Suprapubic skin (tissue), 4 donors: ENCODE measurements at places on chromosomes 12 and 14.

GRCh38 chr12:71469258-71469750 is 29.7 kb downstream of the LGR5 start:
- DNase-seq, result no peak

GRCh38 chr14:23438101-23438971 is 2.9 kb upstream of the MYH7 start:
- DNase-seq, result no peak

DNA sequence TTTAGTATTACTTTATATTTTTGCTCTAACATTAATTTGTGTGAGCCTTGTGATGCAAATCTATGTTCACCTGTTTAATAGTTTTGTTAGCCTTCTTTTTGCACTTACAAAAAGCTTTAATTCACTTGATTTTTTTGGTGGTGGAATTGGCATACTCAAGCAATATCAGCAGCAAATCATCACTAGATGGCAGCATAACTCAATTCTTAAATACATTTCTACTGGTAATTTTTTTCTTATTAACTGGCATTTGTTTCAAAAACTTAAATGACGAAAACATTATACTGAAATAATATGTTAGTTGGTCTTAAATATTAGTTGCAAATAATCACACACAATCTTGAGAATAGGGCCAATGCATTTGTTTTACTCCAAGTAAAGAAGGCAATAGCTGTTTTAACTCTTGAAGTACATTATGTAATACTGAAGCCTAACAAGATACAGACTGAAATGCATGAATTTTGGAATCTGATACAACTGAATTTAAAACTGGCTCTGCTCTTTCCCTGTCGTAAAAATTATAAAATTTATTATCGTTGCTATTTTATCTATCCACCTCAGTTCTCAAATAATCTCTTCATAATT is 151.5 kb downstream of the ATXN7L3B start:
- DNase-seq, result no peak

- no peak for DNase-seq
Observed at GRCh38 chr12:89731614-89732013, 23.0 kb upstream of the ATP2B1 start.

DNA sequence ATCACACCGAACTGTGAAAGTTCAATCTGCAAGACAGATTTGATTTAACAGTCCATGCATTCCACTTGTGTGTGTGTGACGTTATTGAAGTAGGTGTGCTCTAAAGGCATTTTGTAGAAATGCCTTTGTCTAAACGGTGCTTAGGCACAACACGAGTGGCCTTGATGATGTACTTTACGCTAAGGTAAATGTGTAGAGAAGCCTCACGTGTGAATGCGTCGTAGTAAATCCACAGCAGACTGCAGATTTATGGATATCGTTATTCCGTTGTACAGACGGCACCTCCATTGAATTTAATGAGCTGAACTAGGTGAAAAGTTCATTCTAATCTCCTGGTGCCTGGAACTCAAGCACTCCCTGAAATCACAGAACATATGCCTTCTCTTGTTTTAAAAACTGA is 202.8 kb upstream of the STXBP6 start:
- no peak for DNase-seq

- no peak for DNase-seq
Observed at GRCh38 chr14:49930720-49931119, 37.8 kb downstream of the ARF6 start.

DNA sequence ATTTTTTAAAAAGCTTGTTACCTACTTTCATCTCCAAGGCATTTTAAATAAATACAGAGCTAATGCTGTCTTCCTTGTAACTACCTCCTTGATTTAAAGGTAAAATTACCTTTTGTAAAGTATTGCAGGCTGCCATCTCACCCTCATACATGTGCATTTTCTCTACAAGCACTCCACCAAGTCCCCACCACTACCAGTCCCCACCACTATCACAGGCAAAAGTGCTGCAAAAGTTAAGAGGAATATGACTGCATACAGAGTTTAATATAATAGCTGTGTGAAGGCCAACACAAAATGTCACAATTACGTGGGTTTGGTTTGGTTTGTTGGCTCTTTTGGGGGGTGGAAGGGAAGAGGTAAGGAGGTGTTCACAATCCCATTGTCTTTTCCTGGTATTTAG is 9.6 kb downstream of the SIX1 start:
- DNase-seq, result no peak

DNA sequence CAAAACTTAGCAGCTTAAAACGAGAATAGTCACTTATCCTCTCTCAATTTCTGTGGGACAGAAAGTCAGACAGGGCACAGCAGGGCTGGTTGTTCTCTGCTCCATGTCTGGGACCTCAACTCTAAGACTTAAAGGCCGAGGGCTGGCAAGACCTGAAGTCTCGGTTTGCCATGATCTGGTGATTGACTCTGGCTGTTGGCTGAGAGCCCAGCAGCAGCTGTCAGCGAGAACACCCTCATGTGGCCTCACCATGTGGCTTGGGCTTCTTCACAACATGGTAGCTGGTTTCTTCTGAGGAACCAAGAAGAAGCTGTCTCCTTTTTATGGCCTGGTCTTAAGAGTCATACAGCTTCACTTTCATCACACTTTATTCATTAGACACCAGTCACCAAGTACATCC is 1.7 kb upstream of the VASH1 start:
- no peak for DNase-seq

DNA sequence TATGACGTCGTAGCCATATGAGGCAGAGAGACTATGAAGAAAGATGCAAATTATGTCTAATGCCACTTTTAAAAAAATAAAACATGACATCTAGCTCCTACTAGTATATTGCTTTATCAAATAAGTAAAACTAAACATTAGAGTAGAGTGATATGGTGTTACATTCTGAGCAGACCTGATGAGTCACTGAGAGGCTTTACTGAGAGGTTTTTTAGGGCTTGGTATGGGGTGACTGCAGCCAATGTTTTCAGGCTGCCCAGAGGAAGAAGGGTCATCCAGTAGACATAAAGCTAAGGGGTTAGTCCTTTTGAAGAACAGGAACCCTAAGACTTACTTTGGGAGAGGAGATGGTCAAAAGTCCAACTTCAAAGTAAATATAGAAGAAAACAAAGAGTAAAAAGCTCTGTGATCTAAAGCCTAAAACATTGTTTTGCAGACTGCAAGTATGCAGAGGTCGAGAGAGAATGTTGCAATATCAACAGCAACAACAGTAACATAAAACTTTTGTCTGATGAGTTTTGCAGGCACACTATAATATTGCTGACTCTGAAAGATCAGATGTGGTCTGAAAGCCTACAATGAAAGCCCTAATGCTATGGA is 774.7 kb downstream of the TMTC2 start:
- no peak for DNase-seq

DNA sequence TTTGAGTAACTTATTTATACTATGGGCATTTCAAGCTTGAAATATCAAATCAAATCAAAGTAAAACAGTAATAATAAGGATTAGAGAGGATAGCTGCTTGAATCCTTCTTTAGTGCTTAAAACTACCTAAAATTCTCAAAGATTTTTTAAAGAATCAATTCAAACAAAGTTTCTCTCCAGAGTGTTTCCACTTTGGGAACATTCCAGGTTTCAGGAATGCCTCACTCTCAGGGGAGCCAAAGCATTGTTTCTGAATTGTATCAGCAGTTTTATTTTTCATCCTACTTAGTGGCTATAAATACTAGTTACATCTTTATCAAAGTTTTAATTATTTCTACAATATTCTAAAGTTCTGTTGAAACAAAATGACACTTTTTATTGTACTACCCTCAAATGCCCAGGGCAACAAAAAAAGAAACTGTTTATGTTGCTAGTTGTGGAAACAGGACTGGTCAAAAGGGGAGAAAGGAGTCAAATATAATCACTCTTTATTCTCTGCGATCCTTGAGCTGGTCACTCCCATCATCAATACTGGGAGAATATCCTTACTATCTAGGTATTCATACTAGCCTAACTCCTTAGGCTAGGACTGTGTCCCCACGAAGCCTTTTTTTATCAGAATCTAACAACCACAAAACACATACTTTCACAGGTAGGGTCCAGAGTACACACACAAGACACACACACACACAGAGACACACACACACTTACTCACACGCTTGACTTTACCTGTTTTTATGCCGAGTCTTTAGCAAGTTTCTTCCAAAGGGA is 598 bp downstream of the RASSF9 start:
- DNase-seq, result no peak

GRCh38 chr12:21843795-21844194 is 69.3 kb upstream of the KCNJ8 start:
- DNase-seq, result no peak

DNA sequence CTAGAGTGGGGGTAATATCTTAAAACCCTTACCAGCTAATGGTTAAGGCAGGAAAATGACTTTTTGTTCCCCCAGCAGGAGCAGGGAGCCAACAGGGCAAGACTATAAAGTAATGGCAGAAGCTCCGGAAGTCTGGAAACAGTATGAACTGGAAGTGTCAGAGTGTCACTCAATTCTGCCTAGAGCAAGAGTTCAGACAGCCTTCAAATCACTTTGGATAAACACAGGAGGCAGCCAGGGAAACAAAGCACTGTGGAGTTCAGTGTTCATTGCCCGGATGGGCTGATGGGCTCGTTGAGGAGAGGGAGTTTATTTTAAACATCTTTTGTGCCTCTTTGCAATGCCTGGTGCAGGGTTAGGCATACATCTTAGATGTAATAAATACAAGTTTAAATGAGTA is 16.5 kb upstream of the DYRK2 start:
- DNase-seq, result no peak

DNA sequence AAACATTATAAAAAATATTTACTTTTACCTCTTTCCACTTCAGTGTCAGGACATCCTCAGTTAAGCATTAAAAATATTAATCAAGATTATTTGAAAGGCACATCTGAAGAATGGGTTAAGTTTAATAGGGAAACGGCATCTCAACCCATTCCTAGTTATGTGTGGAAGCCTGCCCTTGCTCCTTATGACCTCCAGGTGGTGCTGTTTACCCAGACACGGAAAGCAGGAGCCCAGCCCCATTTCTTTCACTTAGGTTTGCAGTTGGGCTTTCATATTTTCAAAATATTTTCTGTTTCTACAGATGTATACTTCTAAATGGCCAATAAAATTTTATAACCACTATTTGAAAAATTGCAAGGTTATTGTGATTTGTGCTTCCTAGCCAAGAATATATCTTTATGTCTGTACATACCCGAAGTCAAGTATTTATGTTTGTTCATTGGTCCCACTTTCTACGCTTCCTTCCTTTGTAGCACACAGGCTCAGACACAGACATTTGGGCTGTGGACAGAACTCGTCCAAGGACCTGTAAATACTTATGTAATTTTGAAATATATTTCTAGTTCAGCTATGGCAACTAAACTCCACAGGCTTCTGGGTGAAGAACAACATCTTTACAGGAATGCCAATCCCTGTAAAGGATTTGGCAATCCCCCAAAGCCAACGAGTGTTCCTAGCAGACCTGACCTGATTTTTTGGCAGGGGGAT is 247.1 kb downstream of the AKAP6 start:
- no peak for DNase-seq

DNA sequence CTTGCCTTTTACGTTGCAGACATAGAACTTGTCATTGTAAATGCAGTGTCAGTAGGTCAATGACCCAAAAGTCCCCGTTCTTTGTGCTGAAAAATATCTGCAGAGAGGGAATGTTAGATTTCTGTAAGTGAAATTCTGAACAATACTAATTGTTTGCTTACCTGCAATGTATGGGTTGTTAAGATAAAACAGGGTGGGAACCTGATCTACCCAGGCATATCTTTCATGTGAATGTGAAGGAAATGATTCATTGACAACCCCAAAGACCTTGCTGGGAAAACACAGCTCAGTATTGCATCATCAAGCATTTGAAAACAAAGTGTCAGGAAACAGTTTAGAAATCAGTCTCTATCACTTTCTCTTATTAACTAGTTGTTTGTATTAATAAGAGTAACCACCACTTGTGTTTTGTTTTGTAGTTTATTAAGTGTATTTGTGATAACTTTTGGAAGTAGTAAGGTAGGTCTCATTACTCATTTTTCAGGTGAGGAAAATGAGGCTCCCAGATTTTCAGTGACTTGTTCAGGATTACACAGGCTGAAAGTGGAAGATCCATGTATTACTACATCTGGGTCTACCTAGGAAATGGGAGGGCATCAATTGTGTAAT is 57.9 kb upstream of the SLC38A2 start:
- no peak for DNase-seq

GRCh38 chr14:98103705-98104104 is 1168.3 kb downstream of the BCL11B start:
- DNase-seq, result no peak

DNA sequence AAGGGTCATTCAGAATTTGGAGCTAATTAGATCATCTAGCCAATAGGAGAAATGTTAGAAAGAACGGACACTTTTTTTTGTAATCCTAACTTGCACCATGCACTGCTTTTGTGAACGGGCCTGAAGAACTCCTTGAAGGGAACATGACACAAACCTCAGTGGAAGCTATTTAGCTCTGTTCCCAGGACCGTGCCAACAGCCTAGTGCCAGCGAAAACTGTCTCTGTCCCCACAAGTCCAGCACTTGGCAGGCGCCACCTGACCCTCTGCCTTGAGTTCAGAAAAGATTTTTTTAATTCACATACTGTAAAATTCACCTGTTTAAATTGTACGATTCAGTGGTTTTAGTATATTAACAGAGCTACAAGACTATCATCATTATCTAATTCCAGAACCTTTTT is 31.3 kb upstream of the KCNA5 start:
- DNase-seq, result no peak

DNA sequence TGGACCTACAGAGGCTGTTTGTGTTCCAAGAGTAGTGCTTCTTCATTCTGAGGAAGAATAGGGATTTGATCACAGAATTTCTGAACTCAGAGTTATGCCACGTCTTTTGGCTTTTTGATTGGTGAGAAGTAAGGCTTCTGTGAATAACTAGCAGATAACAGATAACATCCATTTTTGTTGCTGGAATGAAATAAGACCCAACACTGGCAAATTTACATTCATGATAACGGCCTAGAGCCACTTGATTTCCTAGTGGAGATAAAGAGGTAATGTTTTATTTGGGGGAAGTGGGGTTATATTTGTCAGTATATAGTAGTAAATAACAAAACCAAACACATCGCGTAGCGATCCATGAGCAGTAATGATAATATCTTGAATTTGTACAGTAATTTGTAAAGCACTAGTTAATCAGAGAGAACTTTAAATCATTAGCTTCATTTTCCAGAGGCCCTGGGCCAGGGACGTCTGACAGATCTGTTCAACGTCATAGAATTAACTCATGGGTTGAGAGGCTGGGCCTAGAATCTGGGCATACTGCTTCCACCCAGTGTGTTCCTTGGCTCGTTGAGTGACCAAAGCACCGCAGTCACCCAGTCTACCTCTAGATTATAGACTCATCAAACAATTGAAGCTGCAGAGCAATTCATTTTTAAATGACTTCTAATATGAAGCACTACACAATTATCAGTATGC is 79.6 kb downstream of the HMGA2 start:
- DNase-seq, result no peak

- no peak for DNase-seq
Observed at GRCh38 chr12:109435428-109436187, 41.5 kb downstream of the KCTD10 start.
